ENCODE measurements at places on chromosomes 5 and 9.

- DNase-seq = no peak
Measured at GRCh38 chr5:17061973-17062470, 125.9 kb upstream of the MYO10 start.

- DNase-seq = no peak
Measured at GRCh38 chr9:71911908-71912335, 483 bp downstream of the C9orf85 start.

DNA sequence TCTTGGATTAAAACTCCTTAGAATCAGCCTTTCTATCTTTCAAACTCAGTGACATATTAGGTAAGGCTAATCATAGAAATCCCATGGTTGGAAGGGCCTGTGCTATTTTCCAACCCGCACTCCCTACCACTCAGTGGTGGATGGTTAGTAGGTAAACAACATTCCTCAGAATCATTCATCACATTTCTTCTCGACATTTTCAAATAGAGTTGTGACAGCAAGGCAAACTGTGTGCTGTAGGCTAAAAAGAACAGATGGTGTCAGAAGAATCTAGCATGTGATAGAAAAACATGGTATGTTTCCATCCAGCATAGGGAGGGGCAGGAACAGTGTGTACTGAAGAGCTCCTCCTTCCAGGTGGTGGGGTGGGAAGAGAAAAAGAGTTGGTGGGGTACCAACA is 227.3 kb upstream of the NMUR2 start:
- DNase-seq = no peak

- DNase-seq = no peak
Measured at GRCh38 chr5:68255305-68256120, 40.0 kb downstream of the PIK3R1 start.

- DNase-seq = no peak
Measured at GRCh38 chr5:90410178-90410762, 714 bp upstream of the CETN3 start.

DNA sequence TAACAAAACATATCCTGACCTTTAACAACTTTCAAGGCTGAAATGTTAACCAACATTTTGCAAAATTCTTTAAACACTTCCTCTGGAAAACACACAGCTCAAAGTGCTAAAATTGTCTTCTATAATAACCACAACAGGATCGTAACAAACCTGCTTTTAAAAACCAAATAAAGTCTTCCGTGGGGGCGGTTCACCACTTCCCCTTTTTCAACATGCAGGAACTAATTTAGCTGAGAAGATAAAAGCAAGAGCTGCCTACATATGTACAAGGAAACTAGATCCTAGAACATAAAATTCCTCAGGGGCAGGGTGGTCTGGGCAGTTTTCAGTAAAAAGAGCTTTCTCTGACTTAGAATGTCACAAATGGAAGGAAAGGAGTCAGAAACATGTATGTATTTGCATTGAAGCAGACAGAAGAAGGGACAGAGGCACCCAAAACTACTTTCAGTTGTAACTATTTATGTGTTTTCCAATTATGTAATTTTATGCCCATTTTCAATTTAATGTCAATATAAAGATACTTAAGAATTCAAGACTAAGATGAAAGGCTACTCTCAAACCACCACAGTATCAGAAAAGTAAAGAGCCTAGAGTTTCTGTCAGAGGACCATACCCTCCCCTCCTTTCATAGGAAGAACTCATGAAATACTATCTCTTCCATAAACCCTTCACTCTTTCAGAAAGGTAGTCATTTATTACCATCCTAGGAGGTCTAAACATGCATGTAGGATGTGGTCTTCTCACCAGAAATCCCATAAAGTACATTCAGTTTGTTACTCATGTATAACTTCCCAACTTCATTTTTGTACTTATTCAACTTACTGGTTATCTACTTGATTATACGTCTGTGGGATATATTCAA is 185.9 kb upstream of the RASA1 start:
- DNase-seq = no peak

DNA sequence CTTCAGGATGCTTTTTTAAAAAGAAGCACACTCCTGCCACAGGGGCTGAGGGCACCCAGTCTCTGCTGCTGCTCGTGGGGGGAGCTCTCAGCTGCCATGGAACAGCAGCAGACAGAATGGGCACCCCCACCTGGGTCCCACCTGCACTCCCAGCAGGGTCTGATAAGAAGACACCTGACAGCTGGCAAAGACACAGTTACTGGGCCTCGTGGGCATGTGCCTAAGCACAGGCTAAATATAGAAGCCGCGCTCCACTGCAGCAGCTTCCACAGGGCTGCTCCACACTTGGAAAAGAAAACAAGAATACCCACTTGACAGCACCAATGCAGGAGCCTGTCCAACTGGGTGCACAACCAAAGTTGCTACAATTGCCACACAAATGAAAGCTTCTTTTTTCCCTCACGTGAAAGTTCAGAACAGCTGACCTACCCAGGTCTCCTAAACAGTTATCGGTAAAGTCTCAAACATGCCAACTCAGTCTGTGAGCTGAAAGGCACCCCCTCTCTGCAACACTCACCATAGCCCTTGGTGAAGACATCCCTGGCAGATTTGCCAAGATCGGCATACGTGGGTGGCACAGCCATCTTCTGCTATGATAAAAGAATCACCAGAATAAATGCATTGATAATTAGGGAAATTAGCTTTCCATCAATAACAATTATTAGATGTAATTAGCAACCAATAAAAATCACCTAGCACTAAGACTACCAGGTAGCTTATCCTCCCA is 12.2 kb downstream of the VDAC1 start:
- DNase-seq = no peak

DNA sequence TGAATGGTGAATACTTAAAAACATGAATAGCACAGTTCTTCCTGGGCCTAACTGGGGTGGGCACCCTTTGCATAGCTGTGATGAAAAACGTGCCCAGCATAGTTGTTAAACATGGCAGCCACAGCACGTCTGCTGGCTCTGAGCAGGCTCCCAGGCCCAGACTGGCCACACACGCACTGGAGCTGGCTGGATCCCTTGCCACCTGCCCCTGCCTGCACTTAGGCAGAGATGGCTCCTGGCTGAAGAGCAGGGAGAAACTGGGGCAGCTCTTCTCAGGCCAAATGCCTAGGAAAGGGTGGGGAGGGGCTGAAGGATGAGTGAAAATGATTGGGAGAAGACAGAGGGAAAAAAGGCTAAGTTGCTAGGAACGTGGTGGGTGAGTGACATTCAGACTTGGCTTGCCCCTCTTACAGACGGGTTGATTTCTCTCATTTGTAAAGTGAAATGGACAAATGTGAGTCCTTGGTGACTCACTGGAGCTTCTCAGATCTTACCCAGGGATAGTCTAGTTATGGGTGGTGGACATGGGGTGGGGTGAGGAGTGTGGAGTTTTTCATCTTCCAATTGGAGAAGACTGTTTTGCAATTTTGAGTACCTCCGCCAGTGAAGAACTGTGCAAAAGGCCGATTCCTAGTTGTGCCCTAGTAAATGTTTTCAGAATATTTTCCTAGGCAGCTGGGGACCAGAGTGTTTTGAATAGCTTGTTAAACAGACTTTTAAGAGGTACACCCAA is 42.4 kb downstream of the TRIO start:
- no peak for DNase-seq

DNA sequence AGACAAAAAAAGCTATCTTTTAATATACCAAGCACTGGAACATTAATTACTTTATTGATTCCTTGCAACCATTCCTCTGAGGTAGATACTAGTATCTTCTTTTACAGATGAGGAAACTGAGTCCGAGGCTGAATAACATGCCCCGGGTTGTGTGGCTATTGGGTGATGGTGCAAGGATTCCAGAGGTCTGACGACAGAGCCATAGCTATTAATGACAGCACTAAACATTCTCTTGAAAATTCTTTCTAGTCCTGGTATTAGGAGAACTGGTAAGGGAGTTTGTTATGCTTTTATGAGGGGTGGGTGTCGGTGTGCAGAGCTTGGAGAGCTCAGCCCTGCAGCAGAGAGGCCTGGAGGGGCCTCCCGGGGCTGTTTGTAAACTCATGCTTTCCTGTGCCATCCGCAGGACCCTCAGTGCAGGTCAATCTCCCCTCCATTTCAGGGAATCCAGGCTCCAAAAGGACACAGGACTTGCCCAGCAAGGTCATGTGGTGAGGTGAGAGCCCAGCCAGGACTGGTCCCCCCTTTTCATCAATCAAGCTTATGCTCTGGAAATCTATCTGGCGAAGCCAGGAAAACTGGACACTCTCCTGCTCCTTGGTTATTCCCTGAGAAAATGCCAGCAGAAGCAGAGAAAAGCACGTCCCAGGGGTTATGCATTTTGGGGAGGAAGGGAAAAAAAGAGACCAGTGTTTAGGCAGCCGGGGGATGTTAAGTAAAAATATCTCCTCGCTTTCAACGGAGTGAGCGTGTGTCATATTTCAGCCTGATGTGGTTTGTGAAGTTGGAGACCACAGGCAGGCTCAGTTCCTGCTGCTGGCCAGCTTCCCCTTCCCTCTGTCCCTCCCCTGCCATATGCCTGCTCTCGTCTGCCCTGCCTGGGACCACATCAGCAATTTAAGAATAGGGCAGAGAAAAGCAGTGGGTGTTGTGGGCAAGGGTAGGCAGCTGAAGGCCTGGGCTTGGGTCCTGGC is 3.7 kb downstream of the GSN start:
- no peak for DNase-seq

- DNase-seq = peak; percentile 41
Measured at GRCh38 chr5:140362875-140363630, 3.1 kb downstream of the SLC4A9 start.

- no peak for DNase-seq
Measured at GRCh38 chr5:448061-448765, 5.2 kb downstream of the EXOC3 start.

DNA sequence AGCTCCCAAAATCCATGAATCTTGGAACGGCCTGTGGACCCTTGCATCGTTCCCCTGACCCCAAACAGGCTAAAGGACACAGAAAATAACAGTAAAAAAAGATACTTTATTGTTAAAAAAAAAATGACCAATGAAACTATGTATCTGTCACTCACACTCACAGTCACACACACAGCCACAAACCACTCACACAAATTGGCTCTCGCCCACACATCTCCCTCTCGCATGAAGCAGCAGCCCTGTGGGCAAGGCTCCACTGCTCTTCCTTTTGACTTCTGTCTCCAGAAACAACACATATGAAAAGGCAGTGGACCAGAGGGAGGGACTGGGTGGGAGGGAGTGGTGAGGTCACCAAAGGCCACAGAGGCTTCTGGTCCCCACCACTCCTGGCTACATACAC is 56.6 kb downstream of the SLC36A1 start:
- DNase-seq = no peak

GRCh38 chr5:112355058-112355685 is 63.9 kb downstream of the EPB41L4A start:
- no peak for DNase-seq

- no peak for DNase-seq
Measured at GRCh38 chr5:87268126-87268969, 665 bp downstream of the RASA1 start.

GRCh38 chr5:108581026-108581425 is 166.7 kb upstream of the FER start:
- no peak for DNase-seq

- no peak for DNase-seq
Measured at GRCh38 chr5:141623186-141623585, 4.4 kb upstream of the DIAPH1 start.

GRCh38 chr5:137792303-137792702 is 38.1 kb upstream of the HNRNPA0 start:
- no peak for DNase-seq

DNA sequence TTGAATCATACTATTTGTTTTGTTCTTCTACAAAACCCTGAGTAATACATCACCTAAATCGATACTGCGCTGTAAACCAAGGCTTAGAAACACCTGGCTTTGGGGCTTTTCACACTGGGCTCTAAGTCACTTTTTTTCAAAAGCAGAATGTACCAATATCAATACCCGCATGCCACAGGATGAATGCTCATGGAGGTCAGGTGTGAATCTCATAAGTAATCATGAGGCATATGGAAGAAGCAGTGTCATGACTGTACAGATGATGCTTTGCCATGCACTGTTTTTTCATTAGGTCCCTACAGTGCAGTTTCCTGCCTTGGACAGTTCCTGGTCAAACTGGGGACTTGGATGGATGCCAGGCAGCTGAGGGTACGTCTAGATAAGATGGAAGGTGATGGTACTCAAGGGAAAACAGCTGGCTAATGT is 49.0 kb upstream of the ATG10 start:
- DNase-seq = no peak

DNA sequence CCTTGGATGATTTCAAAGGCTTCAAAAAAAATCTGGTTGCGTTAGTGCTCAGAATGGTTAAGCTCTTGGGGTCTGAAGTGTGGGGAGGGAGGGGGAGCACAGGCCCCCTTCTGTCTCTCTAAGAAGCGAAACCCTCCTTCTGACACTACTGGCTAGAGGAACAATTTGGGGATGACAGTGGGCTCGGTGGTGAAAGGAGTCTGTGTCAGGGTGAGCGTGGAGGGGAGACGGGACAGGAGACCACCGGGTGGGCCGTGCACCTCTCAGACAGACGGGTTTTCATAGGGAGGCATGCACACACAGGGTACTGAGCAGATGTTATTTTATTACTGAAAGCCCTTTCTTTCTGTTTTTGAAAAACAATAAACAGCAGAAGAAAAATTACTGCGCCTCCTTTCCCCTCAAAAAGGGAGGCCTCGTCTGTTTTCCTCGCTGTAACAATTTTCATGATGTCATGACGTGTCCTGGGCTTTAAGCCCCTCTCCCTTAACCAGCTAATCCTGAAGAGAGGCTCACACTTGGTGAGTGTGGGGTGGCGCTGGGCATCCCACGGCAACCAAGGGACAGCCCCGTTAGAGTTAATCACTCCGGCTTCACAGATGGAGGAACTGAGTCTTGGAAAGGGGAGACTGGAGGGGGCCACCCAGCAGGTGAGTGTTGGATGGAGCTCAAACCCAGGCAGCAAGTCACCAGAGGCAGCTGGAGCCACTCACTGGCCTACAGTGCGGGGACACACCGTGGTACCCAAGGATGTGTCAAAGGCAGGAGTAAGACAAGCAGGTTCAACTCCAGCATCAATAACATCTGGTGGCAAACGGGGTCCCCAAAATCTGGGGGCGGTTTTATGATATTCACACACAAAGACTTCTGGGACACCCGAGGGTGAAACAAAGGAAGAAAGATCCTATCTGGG is 53.4 kb downstream of the PTCH1 start:
- DNase-seq = no peak

- DNase-seq = no peak
Measured at GRCh38 chr9:69176471-69177171, 2.5 kb downstream of the TJP2 start.

GRCh38 chr5:17132444-17133083 is 84.9 kb upstream of the BASP1 start:
- no peak for DNase-seq

- no peak for DNase-seq
Measured at GRCh38 chr5:115455301-115455707, 89.3 kb downstream of the FEM1C start.

- no peak for DNase-seq
Measured at GRCh38 chr5:139462586-139463276, at the start of gene ECSCR. ECSCR (minus strand) TSS chr5:139462743; CDS start chr5:139462670, 73 bp downstream.

- DNase-seq = no peak
Measured at GRCh38 chr9:20319641-20320337, 302.5 kb downstream of the MLLT3 start.

DNA sequence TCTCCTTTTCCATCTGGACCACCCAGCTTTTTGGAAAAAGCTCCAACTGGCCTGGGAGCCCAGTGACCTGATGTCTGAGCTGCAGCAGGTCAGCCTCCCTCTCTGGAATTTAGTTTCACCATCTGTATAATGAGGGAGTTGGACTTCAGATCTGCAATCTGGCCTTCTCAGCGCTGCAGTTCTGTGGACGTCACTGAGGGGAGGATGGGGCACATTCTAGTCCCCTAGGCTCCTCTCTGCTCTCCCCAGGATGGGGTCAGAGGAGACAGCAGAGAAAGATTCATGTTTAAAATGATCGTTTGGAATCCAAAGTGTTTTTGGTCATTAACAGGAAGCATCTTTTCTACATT is 10.2 kb downstream of the OR13J1 start:
- DNase-seq = no peak

- no peak for DNase-seq
Measured at GRCh38 chr9:117744856-117745389, 40.7 kb downstream of the TLR4 start.
